ENCODE measurements at places on chromosomes 12 and 14.

DNA sequence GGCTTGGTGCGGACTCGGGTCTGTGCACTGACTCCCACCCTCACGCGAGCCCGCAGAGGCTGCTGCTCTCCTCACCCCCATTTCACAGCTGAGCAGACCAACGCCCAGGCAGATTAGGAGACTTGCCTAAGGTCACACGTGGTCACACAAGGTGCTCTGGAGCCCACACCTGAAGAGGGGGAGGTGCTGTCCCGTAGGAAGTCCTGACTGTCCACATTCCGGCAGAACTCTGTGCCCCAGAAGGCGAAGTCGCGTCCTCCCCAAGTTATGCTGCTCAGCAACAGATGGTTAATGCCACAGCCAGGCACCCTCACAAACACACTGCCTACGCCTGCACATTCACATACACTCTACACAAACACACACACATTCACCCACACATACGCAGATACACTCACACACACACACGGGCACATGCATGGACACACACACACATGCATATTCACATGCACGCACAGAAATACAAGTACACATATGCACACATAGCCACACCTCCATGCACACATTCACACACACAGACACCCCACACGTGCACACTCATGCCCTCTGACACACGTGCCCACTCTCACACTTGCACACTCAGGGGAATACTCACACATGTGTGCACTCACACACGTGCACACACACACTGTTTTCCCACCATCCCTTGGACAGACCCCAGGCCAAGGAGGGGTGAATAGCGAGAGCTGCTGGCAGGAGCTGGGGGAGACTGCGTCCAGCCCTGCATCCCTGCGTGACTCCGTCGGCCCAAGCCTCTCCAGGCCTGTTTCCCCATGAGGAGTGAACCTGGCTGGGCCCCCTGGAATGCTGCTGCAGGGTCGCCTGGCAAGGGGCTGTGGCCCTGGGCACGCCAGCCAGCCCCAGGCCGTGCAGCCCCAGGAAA lies 4.1 kb downstream of the C14orf180 start:
- no peak for DNase-seq

DNA sequence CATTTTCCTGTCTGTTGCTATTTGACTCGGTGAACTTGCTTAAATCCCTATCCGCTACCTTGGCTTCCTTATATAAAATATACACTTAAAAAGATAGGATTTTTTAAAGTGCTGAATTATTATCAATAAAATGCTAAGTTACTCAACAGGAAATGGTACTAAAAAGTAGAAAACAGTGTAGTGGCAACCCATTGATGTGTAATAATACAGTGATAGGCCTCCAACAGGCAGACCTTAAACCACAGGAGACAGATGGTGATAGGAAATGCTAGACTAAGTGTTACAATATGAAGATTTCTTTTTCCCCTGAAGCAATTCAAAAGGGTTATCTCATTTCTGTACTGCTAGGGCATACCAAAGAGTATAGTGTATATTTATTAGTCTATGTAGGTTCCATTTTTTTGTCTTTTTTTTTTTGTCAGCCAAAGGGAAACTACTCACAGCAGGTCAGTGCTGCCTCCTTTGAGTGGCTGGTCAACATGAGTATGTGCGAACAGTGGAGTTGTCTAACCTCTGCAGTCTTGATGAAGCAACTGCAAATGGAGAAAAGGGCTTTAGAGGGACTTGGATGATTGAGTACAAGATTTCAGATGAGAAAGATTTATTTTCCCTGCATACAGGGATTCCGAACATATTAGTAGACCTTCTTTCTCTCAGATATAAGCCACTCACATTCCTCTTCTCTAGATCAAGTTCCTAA lies 183.8 kb downstream of the ACSS3 start:
- DNase-seq: no peak

- DNase-seq: no peak
Observed at GRCh38 chr14:77988970-77989369, 181.2 kb upstream of the NRXN3 start.

- no peak for DNase-seq
Observed at GRCh38 chr12:41684997-41685396, 459.7 kb downstream of the GXYLT1 start.

GRCh38 chr12:15208140-15208539 lies 13.1 kb downstream of the RERG start:
- no peak for DNase-seq

DNA sequence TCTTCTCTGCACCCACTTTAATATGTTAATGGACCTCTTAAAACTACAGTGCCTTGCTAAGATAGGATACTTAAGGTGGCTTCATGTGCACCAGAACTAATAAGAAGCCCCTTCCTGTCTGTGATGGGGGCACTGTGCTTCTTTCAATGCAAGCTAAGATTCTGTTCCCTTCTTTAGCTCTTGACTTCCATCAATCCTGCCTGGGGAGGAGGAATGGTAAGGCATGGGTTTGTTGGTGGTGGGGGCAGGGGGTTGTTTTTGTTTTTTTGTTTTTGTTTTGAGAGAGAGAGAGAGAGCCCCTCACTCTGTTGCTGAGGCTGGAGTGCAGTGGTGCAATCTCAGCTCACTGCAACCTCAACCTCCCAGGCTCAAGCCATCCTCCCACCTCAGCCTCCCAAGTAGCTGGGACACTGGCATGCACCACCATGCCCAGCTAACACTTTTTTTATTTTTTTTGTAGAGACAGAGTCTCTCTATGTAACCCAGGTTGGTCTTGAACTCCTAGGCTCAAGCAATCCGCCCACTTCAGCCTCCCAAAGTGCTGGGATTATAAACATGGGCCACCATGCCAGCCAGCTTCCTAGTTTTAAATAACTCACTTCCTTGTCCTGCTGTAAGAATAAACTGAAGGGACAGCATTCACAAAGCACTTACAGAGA lies 4.5 kb upstream of the KRT3 start:
- DNase-seq: no peak

- DNase-seq: no peak
Observed at GRCh38 chr12:127888943-127889719, 377.8 kb upstream of the TMEM132C start.

DNA sequence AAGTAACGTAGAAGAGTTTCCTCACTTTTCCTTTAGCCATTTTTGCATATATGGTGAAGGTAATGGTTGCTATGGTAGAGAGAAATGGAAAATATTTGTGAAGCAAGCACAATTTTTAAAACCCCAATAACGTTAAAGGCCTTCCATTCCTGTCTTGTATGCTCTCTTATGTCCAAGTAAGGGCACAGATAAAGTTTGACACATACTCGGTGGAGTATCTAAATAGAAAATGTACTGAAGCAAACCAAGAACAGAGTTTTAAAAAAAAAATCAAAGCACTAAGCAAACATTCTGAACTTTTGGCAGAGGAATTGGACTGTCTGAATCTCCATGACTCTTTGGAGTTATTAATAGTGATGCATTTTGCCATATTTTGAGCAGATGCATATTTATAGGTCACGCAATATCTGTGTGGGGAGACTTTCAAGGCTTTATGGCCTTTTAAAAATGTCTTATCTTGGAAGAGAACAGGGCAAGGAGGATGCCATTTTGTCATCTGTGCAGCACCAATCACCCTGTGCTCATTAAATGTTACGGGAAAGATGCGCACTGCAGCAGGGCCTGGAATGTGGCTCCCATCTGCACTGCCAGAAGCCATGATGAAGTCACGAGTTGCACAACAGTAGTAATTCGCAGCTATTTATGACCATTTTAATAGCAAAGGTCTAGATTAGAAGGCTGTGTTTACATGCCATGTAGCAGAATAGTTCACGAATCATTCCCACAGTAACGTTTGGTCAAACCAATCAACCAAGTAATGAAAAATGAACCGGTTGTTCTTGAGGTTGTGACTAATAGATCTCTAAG lies 23.3 kb upstream of the AMIGO2 start:
- no peak for DNase-seq

- DNase-seq: no peak
Observed at GRCh38 chr12:27455589-27455988, 9.1 kb downstream of the SMCO2 start.

DNA sequence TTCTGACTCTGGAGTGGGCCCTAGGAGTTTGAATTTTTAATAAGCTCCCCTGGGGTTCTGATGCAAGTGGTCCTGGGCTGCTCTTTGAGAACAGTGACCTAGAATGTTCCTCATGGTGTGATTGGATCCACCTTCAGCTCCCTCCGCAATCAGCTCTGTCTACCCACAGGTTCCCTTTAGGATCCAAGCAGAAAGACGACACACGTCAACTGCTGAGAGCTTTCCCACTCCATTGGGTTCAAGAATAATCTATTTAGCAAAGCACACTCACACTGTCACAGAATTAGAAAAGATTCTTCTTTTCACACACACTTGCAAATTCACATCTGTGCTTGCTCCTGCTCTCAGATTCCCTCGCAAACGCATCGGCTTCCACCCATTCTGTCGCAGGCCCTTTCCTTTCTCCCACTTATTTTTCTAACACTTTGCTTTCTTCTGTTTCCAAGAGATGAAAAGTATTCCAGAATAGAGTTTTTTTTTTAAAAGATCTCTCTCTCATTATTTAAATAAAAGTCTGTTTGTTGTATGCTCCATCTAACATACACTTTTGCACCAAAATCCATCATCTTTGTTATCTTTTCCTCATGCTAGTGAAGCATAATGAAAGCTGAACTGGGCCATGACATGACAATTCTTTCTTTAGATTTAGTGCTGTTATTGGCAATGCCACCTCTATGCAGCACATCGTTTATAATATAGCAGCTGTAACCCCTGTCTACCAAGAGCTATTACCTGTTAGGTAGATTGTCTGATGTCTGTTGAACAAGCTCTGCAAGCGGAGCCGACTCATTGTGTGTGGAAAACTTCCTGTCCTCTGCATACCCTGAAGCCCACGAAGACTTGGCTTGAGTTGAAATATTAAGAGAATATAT lies 73.1 kb downstream of the CACNA1C start:
- no peak for DNase-seq

DNA sequence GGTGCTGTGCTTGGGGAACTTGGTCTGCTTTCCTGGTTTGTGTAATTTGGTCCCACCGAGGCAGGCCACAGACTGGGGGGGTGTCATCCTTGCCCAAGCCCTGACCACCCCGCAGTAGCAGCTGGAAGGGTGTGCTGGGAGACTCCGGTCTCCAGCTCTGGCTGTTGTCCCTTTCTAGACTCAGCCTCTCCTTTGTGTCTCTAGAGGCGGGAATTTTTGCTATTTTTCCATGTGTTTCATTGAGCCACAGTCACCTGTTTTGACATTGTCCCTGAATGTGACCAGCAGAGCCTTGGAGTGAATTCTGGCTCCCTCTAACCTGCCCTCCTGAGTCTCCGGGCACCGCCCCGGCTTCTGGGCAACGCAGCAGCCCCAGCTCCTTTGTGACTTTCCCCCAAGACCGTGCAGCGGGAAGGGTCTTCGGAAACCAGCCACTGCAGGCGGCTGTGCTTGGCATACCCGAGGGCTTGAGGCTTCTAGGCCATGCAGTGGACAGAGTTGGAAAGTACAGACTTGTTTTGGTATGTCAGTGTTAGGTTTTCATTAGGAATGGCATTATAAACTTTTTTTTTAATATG lies 98.6 kb downstream of the TNFAIP2 start:
- DNase-seq: no peak

DNA sequence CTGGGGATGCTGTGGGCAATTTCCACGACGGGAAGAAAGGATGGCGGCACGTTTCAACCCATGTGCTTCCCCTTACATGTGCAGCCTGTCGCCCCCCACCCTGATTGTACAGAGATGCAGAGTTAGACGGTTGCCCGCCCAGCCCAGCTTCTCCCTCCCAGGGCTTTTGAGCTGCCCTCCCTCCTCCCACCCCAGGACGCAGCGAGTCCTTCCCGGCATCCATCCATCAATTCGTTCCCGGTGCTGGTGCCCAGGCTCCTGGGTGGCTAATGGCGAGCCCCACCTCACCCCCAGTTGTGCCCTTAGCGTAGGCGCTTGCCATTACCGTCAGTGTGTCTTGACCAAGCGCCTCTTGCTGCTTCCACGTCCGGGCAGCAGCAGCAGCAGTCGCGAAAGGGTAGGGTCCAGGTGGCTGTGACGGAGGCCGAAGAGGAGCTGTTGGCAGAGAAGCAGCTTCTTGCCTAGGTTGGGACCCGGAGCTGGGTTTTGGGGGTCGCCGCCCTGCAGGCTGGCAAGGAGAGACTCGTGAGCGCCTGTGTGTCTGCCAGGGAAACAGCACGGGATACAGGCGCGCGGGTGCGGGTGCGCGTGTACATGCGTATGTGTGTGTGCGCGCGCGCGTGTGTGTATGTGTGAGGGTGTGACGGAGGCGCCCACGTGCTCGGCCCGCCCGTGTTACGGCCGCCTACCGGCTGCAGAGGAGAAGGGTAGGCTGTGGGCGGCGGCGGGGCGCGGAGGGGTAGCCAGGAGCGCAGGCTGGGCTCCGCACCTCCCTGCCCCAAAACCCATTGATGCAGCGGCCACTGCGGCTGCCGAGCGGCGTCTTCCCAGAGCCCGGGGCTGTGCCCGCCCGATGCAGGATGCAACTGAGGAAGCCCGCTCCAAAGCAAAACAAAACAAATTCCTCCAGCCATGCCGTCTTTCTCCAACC lies at the start of gene SLC6A15:
Gene SLC6A15, minus strand, starts transcription at position 602 of the 931 bp plus-strand sequence. CDS start 20,679 bp downstream, outside the sequence.
- DNase-seq: peak; percentile 71

- no peak for DNase-seq
Observed at GRCh38 chr12:6644903-6645302, 2.3 kb downstream of the ACRBP start.

GRCh38 chr12:125688881-125689280 lies 623.6 kb downstream of the AACS start:
- no peak for DNase-seq

GRCh38 chr12:107369679-107370078 lies 276.3 kb upstream of the CRY1 start:
- DNase-seq: no peak

GRCh38 chr12:62618930-62619329 lies 152.3 kb downstream of the MON2 start:
- DNase-seq: peak; percentile 27

DNA sequence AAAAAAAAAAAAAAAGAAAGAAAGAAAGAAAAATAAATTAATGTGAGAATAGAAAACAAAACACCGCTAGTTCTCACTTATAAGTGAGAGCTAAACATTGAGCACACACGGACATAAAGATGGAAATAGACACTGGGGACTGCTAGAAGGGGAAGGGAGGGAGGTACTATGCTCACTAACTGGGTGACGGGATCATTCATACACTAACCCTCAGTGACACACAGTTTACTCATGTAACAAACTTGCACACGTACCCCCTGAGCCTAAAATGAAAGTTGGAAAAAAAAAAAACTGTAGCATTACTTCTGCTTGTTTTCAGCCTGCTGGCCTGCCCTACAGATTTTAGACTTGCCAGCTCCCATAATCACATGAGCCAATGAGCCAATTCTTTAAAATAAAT lies 10.5 kb upstream of the PRMT5 start:
- DNase-seq: no peak

GRCh38 chr14:59253527-59253926 lies 65.1 kb downstream of the DAAM1 start:
- DNase-seq: no peak

- DNase-seq: no peak
Observed at GRCh38 chr14:105064721-105065143, 498 bp downstream of the GPR132 start.
